Thoracic aorta (tissue), 2 donors: ENCODE measurements at places on chromosomes 3 and 15. TPM values are rescaled to one million over a fixed set of nuclear protein-coding genes. Genes with fewer than 3 reads are reported as not detected.
A peak's percentile ranks its signal among the peaks of the same experiment; 100 is the strongest.

- no peak overlapping the region for H3K27ac ChIP-seq
- no peak overlapping the region for H3K4me3 ChIP-seq
- peaks cover 14% of the 10 kb centered on the region for H3K36me3 ChIP-seq
- no peaks in the 10 kb centered on the region for H3K27me3 ChIP-seq
- no peak for DNase-seq
- no peaks in the 10 kb centered on the region for H3K4me1 ChIP-seq
These were observed 8.2 kb upstream of the C3orf38 start for GRCh38 chr3:88141458-88142083.

DNA sequence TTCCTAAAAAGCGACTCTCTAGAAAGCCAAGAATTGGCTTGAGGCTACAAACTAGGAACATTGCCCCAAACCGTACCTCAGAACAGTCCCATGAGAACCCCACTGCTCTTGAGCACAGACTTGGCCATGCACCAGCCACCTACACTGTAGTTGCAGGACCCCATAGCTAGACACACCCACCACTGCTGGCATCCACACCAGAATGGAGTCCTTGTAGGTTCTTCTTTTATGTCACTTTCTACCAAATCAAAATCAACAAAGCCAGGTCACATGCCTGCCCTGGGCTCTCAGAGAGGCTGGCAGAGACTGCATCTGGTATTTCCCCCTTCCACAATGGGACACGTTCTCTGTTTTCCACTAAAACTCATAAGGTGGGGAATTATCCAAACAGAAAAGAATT, 290.5 kb downstream of the SHOX2 start:
- H3K36me3 ChIP-seq: no peaks in the 10 kb centered on the region
- H3K27me3 ChIP-seq: no peaks in the 10 kb centered on the region
- peaks cover 12% of the 10 kb centered on the region for H3K4me1 ChIP-seq

DNA sequence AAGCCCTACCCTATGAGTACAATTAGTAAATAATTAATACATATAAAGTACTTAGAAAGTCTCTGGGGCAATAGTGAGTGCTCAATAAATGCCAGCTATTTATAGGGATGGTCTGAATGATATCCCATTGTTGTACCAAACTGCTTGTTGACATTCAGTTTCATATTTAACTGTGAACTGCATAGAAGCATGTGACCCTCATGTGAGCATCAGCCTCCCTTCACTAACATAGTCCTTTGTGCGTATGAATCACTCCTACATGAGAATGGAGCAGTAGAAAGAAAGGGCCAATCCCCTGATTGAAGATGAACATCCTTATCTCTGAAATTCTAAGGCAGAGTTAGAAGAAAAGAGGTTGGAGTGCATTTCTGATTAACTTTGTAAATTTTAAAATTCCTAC, 68.7 kb upstream of the ATP10A start:
- H3K4me1 ChIP-seq: peaks cover 18% of the 10 kb centered on the region
- no peak overlapping the region for H3K4me3 ChIP-seq
- H3K27ac ChIP-seq: no peak overlapping the region
- no peaks in the 10 kb centered on the region for H3K27me3 ChIP-seq

GRCh38 chr3:34919025-34919424, 720.3 kb upstream of the ARPP21 start:
- H3K4me1 ChIP-seq: no peaks in the 10 kb centered on the region
- H3K36me3 ChIP-seq: no peaks in the 10 kb centered on the region
- H3K27ac ChIP-seq: no peak overlapping the region
- H3K27me3 ChIP-seq: no peaks in the 10 kb centered on the region
- DNase-seq: no peak

GRCh38 chr3:139533781-139534454, 5.6 kb downstream of the RBP1 start:
- H3K36me3 ChIP-seq: no peaks in the 10 kb centered on the region
- H3K4me3 ChIP-seq: no peak overlapping the region
- peaks cover 72% of the 10 kb centered on the region for H3K4me1 ChIP-seq
- no peak for DNase-seq
- H3K27me3 ChIP-seq: no peaks in the 10 kb centered on the region
- peak overlapping the region; percentile 85 for H3K27ac ChIP-seq

- H3K4me1 ChIP-seq: peaks cover 83% of the 10 kb centered on the region
- DNase-seq: no peak
- H3K27me3 ChIP-seq: no peaks in the 10 kb centered on the region
- peak overlapping the region; percentile 85 for H3K27ac ChIP-seq
These were observed 81.5 kb downstream of the SMAD3 start for GRCh38 chr15:67146875-67147381.

DNA sequence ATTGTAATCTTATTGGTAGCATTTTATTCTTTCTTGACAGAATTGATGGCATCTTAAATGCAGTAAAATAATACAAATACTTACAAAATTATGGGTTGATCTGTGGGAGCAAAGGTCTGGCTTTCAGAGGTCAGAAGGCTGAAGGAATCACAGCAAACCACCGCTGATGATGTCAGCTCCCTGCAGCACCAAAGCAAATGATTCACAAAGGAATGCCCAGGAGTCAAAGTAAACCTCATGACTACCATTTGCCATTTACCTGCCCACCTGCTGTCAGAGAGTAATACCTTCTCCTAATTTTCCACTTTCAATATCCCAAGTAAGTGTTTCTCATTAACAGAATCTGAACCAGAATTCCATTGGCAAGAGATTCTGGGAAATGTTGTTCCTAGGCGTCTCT, 46.1 kb downstream of the CPA3 start:
- H3K36me3 ChIP-seq: no peaks in the 10 kb centered on the region
- no peak overlapping the region for H3K4me3 ChIP-seq
- peaks cover 3% of the 10 kb centered on the region for H3K27me3 ChIP-seq

GRCh38 chr15:41396111-41396510, 6.2 kb downstream of the NDUFAF1 start:
- no peak for DNase-seq
- no peaks in the 10 kb centered on the region for H3K27me3 ChIP-seq
- H3K4me1 ChIP-seq: no peaks in the 10 kb centered on the region
- H3K4me3 ChIP-seq: no peak overlapping the region
- peaks cover 13% of the 10 kb centered on the region for H3K36me3 ChIP-seq

- peaks cover 5% of the 10 kb centered on the region for H3K36me3 ChIP-seq
- DNase-seq: no peak
- no peak overlapping the region for H3K27ac ChIP-seq
- peaks cover 3% of the 10 kb centered on the region for H3K4me1 ChIP-seq
These were observed 188.1 kb downstream of the FNDC3B start for GRCh38 chr3:172227340-172228035.

GRCh38 chr15:57503911-57504598, 87.6 kb upstream of the MYZAP start:
- no peak overlapping the region for H3K4me3 ChIP-seq
- H3K36me3 ChIP-seq: no peaks in the 10 kb centered on the region

- H3K36me3 ChIP-seq: no peaks in the 10 kb centered on the region
- no peak overlapping the region for H3K27ac ChIP-seq
- peaks cover 34% of the 10 kb centered on the region for H3K4me1 ChIP-seq
- H3K27me3 ChIP-seq: no peaks in the 10 kb centered on the region
These were observed 29.6 kb downstream of the PPP4R2 start for GRCh38 chr3:73026111-73026759.

DNA sequence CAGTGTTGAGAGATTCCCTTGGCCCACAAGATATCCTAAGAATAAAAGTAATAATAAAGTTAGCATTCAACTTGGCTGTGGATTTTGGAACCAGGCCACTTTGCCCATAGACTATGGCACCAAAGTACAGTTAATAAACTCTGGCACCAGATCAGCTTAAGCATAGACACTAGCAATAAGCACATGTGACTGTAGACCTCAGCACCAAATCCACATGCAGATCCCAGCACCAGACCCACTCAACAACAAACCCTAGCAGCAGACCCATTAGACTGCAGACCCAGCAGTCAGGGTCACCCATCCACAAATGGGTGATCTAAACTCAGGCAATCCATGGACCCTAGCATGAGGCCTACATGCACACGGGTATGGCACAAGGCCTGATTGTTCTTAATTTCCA, 384.8 kb upstream of the CADM2 start:
- DNase-seq: no peak
- no peaks in the 10 kb centered on the region for H3K27me3 ChIP-seq
- no peaks in the 10 kb centered on the region for H3K36me3 ChIP-seq

GRCh38 chr3:183303690-183304089, 50.6 kb downstream of the B3GNT5 start:
- H3K27me3 ChIP-seq: no peaks in the 10 kb centered on the region
- no peaks in the 10 kb centered on the region for H3K36me3 ChIP-seq
- no peak overlapping the region for H3K4me3 ChIP-seq
- H3K4me1 ChIP-seq: peaks cover 9% of the 10 kb centered on the region

DNA sequence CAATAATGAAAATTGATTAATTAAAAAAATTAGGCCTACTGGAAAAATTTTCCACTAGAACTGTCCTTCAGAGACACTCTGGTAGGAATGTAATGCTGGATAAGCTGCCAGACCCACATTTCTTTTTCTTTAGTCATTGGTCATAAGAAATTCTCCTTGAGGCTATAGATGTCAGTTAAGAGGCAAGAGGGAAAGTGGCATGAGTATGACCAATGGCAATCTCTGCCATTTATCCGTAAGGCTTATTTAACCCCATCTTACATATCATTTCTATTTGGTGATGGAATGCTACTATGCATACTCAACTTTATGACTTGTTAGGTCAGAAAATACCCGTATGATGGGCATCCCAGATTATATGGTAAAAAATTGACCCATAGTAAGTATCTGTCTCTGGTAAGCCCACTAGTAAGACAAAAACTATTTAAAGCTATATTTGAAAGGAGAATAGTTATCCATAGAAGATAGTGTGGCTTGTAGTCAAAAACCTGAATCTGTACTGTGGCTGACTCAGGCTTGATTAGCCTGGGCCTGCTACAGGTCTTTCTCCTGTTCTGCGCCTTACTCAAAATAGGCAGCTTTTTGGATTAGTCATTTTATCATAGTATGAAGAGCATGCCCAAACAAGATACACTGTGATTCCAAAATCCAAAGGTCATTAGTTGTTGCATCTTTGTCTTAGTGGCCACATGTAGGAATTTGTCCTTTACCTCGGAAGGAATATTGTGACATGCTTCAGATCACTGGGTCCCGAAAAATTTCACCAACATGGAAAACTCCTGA, 314.7 kb downstream of the PYDC2 start:
- H3K27ac ChIP-seq: no peak overlapping the region
- no peak for DNase-seq
- H3K36me3 ChIP-seq: no peaks in the 10 kb centered on the region
- no peaks in the 10 kb centered on the region for H3K4me1 ChIP-seq
- H3K27me3 ChIP-seq: no peaks in the 10 kb centered on the region
- no peak overlapping the region for H3K4me3 ChIP-seq

DNA sequence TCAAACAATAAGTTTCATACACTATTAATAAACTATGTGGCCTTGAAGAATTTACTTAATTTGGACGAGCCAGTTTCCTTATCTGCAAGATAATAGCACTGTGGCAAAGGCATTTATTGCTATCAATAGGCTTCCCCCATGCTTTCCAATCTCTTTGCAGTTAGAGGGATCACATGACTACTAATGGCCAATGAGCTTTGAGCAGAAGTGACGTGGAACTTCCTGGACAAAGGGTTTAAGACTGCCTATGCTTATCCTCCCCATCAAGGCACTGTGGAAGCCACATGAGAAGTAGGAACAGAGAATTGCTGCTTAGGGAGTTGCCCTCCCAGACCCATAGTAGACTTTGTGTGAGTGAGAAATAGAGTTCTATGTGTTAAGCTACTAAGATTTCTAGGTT, 16.7 kb upstream of the ZMAT3 start:
- DNase-seq: no peak
- no peaks in the 10 kb centered on the region for H3K27me3 ChIP-seq
- H3K4me3 ChIP-seq: no peak overlapping the region
- H3K36me3 ChIP-seq: no peaks in the 10 kb centered on the region
- H3K4me1 ChIP-seq: no peaks in the 10 kb centered on the region

DNA sequence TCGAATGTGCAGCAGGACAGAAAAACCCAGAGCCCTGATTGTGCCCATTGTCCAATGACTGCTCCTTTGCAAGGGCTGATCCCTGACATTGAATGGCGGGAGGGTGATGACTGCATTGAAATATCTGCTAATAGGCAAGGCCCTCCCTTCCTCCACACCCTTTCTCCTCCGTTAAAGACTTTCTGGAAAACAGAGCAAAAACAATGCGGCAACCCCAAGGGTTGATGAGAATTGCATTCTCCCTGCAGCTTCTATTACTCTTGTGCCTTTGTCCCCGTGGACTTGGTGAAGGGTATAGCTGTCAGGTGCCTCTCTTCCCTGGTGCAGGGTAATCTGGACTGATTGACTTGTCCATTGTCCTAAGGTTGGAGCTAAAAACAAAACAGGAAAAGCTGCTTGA, 71.8 kb downstream of the THSD4 start:
- no peak for DNase-seq
- H3K27ac ChIP-seq: no peak overlapping the region
- no peaks in the 10 kb centered on the region for H3K4me1 ChIP-seq
- no peaks in the 10 kb centered on the region for H3K36me3 ChIP-seq
- no peaks in the 10 kb centered on the region for H3K27me3 ChIP-seq
- no peak overlapping the region for H3K4me3 ChIP-seq

DNA sequence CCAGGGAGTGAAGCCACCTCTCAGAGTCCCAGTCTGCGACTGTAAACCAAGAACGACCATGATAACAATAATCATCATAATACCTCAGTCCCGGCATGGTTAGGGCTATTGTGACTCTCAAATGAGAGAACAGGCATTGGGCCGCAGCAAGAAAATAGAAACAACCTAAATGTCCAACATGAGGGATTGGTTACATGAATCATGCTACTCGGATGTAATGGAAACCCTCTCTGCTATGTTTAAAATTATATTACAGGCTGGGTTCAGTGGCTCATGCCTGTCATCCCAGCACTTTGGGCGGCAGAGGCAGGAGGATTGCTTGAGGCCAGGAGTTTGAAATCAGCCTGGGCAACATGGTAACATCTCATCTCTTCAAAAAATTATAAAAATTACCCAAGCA, 2.8 kb downstream of the CPN2 start:
- no peaks in the 10 kb centered on the region for H3K36me3 ChIP-seq
- no peaks in the 10 kb centered on the region for H3K27me3 ChIP-seq
- no peak overlapping the region for H3K27ac ChIP-seq
- no peak overlapping the region for H3K4me3 ChIP-seq
- no peak for DNase-seq

Gene ASB14
- total RNA-seq: not detected

Gene GFM1
- total RNA-seq: 20.0 TPM

Gene ZNF35
- total RNA-seq: 6.6 TPM

Gene PLCB2
- 32.4 TPM for total RNA-seq

Gene FAH
- 16.1 TPM for total RNA-seq

Gene CCR9
- not detected for total RNA-seq

Gene GCNT3
- 0.92 TPM for total RNA-seq

Gene OXTR
- 55.1 TPM for total RNA-seq

Gene VWA5B2
- total RNA-seq: not detected
